ENCODE measurements at places on chromosomes 5 and 9.

- DNase-seq = no peak
Measured at GRCh38 chr9:109600142-109600541, 102.0 kb upstream of the PTPN3 start.

- no peak for DNase-seq
Measured at GRCh38 chr5:80078921-80079320, 43.8 kb downstream of the THBS4 start.

GRCh38 chr9:85200726-85201404 lies 531.3 kb downstream of the NTRK2 start:
- DNase-seq = no peak

DNA sequence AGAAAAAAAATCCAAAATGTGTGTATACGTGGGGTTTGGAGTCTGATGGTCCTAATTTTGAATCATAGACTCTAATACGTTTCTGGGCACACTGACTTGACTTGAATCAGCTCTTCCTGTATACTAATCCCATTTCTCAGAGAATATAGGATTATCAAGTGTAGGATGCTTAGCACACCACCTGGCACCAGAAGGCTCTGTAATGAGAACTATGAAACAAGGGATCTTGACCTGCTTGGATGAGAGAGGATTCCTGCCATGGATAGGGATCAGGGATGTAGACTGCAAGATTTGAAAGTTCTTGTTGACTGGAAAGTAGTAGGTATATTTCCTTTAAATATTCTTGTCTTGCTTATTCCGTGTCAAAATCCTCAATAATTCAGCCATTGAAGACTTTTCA lies 7.8 kb downstream of the HSPA4 start:
- no peak for DNase-seq
